H9 (cell line): ENCODE measurements at places on chromosomes 3 and 15. TPM values are rescaled to one million over a fixed set of nuclear protein-coding genes. Genes with fewer than 3 reads are reported as not detected.

Gene P2RY14
- total RNA-seq: not detected in 2 replicates

Gene MYL3
- 0.24 TPM in 2 replicates for total RNA-seq

Gene ITGA11
- total RNA-seq: 0.07 TPM in 1 of 2 replicates, not detected in the other

Gene FBXW12
- total RNA-seq: 0.59 and 0.74 TPM in 2 replicates

Gene CADM2
- total RNA-seq: 10.0 and 10.9 TPM in 2 replicates

Gene FBLN2
- 9.8 and 11.8 TPM in 2 replicates for total RNA-seq

GRCh38 chr15:70060993-70061305 lies 36.8 kb downstream of the TLE3 start:
- peaks cover 21% of the 10 kb centered on the region for H3K36me3 ChIP-seq
- H3K27ac ChIP-seq: no peak overlapping the region
- H3K4me1 ChIP-seq: no peaks in the 10 kb centered on the region
- DNase-seq: no peak

DNA sequence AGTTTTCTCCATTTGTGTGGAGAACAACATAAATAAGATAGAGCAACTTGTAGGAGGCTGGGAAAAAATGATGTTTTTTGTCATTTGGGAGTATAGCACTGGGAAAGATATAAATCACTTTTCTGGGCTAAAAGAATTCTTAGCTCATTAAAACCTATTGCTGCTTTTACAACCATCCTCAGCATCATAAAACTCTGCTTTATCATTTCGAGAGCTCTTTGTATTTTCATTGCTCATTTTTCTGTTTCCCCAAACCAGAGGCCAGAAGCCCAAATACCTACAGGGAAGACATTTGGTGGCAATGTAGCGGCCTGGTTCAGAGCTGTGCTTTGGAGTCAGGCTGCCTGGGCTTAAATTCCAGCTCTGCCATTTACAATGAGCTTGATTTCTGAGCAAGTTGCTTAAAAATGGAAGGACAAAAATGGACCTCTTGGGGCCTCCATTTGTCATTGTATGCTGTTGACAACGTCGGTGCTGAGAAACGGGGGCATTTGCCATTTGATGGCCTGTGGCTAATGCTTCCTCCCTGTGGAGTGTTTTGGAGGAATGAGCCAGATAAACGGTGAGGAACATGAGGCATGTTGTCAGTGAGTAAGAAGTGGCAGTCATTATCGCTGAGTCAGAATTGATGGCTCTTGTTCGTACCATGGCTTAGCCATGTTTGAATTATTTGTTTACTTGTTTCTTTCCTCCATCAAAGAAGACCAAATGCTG lies 260.0 kb downstream of the EBLN2 start:
- no peak overlapping the region for H3K27ac ChIP-seq
- H3K4me3 ChIP-seq: no peak overlapping the region

- peaks cover 2% of the 10 kb centered on the region; the same call in 1 of the 3 replicates for H3K36me3 ChIP-seq
- no peak for DNase-seq
- H3K4me1 ChIP-seq: peaks cover 4% of the 10 kb centered on the region; the same call in 1 of the 2 replicates
- H3K27ac ChIP-seq: no peak overlapping the region
Measured at GRCh38 chr3:10223676-10224639, 24.3 kb upstream of the TATDN2 start.

GRCh38 chr3:119911748-119912147 lies 129.8 kb downstream of the NR1I2 start:
- DNase-seq: no peak
- H3K27ac ChIP-seq: no peak overlapping the region
- H3K4me1 ChIP-seq: no peaks in the 10 kb centered on the region
- no peak overlapping the region for H3K4me3 ChIP-seq
- H3K27me3 ChIP-seq: no peaks in the 10 kb centered on the region

DNA sequence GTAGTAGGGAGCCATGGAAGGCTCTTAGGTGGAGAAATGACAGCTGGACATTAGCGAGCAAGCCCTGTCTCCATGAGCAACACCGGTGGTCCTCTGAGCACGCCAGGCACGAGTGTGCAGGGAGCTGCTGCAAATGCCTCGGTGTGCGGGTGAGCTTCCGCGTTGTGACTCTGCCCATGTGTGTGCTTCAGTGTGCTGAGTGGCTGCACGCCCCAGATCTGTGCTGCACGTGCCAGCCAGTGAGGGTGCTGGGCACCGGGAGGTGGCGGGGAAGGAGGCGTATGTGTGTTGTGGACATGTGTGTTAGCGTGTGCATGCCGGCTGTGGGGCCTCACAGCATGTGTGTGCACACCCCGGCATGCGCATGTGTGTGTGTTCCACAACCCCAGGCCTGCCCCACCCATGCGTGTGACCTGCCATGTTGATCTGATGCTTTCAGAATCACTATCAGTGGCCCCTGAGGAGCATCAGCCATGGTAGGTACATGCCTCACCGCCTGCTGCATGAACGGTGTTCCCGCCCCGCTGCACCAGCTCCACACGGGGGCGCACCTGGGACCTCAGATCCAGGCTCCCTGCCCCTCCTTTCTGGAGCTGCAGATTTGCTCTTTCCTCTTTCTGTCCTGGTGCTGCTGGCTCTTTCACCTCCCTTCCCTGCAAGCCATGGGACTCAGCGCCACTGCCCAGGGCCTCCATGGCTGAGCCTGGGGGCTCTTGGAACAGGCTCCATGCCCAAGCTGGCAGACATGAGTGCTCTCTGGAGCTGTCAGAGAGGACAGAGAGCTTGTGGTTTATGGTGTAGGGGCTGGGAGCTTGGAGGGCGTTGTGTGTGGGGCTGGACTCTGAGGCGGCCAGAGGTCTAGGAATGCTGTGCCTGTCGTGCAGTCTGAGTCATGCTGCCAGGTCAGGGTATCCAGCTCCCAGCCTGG lies 169.4 kb downstream of the TBC1D2B start:
- DNase-seq: peak; percentile 69
- no peaks in the 10 kb centered on the region for H3K4me1 ChIP-seq

DNA sequence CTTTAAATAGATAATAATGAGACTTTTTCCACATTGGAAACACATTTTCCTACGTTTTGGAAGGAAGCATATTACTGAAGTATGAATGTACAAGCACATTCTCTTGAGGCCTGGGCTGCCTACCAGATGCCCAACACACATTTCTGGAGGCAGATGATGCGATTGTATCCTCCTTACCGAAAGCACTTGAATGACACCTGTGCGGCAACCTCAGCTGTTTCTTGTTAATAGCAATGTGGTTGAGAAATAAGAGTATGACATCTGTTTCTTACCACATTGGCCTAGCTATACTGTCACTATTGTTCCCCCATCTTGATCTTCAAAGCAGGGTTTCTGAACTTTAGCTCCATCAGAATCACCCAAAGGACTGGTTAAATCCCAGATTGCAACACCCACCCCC lies 84.8 kb downstream of the ARPP21 start:
- no peak for DNase-seq
- no peak overlapping the region for H3K4me3 ChIP-seq
- H3K27me3 ChIP-seq: peaks cover 25% of the 10 kb centered on the region; the same call in 1 of the 2 replicates
- no peak overlapping the region for H3K27ac ChIP-seq
- no peaks in the 10 kb centered on the region; the same call in 1 of the 2 replicates for H3K4me1 ChIP-seq

DNA sequence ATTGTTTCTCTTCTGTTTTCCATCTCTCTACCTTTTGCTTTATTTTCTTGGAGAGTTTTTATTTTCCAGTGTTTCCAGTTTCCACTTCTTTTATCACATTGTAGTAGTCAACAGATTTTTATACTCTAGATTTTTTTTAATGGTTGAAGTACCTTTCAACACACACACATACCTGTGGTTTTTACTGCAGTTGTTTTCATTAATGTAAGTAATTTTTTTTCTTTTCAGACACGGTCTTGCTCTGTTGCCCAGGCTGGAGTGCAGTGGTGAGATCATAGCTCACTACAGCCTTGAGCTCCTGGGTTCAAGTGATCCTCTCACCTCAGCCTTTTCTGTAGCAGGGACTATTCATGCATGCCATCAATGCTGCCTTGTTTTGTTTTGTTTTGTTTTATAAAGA lies 472.5 kb upstream of the SGO1 start:
- no peaks in the 10 kb centered on the region for H3K36me3 ChIP-seq
- no peaks in the 10 kb centered on the region for H3K27me3 ChIP-seq
- no peak overlapping the region for H3K4me3 ChIP-seq
- no peak for DNase-seq
- H3K4me1 ChIP-seq: no peaks in the 10 kb centered on the region

GRCh38 chr3:46298871-46299607 lies 54.9 kb upstream of the CCR2 start:
- no peak overlapping the region for H3K4me3 ChIP-seq
- H3K36me3 ChIP-seq: no peaks in the 10 kb centered on the region
- DNase-seq: no peak
- H3K27me3 ChIP-seq: no peaks in the 10 kb centered on the region

DNA sequence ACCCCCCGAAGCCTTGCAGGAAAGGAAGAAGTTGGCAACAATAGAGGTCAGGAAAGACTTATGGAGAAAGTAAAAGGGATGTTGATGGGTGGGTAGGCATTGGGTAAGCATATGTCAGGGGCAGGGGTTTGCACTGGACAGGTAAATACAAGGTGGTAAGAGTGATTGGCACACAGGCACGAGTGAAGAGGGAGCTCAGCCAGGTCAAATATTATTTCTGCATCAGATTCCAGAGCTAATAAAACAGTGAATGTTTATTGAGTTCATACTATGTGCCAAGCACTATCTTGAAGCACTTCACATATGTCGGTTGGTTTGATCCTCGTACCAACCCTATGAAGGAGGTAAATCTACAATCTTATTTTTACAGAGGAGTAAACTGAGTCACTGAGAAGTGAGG lies 6.6 kb downstream of the CLSTN2 start:
- no peak overlapping the region for H3K4me3 ChIP-seq
- no peaks in the 10 kb centered on the region for H3K4me1 ChIP-seq
- H3K27me3 ChIP-seq: peaks cover 3% of the 10 kb centered on the region
- no peak for DNase-seq

- no peak overlapping the region for H3K4me3 ChIP-seq
- H3K27me3 ChIP-seq: no peaks in the 10 kb centered on the region
- H3K4me1 ChIP-seq: no peaks in the 10 kb centered on the region
- DNase-seq: no peak
- H3K36me3 ChIP-seq: no peaks in the 10 kb centered on the region
Measured at GRCh38 chr15:87498560-87498959, 758.0 kb downstream of the NTRK3 start.

DNA sequence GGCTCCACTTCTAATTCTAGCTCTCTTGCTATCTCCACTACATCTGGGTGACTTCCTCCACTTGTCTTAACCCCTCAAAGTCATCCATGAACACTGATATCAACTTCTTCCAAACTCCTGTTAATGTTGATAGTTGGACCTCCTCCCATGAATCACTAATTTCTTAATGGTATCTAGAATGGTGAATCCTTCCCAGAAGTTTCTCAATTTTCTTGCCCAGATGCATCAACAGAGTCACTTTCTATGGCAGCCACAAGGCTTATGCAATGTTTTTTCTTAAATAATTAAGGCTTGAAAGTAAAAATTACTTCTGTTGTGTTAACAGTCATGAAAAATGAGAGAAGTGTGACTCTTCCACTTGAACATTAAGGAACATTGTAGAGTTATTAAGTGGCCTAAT lies 164.3 kb downstream of the PCCB start:
- H3K36me3 ChIP-seq: peaks cover 19% of the 10 kb centered on the region
- no peak overlapping the region for H3K4me3 ChIP-seq
- DNase-seq: no peak
- H3K27ac ChIP-seq: no peak overlapping the region

DNA sequence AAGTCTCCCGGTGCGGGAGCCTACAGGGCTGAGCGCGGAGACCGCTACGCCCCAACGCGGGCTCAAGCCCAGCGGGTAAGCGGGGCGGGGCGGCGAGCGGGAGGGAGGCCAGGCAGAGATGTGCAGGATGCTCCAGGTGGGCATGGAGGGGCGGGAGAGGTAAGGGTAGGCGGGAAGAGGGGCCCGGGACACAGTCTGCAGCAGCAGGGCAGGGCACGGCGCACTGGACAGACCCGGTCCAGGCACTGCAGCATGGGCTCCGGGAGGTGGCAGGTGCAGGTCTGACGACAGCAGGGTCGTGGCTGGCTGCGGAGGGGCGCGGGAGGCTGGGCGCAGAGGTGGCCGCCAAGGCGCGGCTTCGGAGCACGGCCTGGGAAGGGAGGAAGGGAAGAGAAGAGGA lies 102.8 kb downstream of the GABRB3 start:
- no peak for DNase-seq
- no peaks in the 10 kb centered on the region for H3K27me3 ChIP-seq
- H3K4me1 ChIP-seq: peaks cover 11% of the 10 kb centered on the region; the same call in 1 of the 2 replicates

- H3K4me1 ChIP-seq: no peaks in the 10 kb centered on the region
- H3K27me3 ChIP-seq: no peaks in the 10 kb centered on the region
- no peaks in the 10 kb centered on the region for H3K36me3 ChIP-seq
- H3K4me3 ChIP-seq: no peak overlapping the region
Measured at GRCh38 chr3:94405258-94406035, 342.6 kb downstream of the NSUN3 start.

DNA sequence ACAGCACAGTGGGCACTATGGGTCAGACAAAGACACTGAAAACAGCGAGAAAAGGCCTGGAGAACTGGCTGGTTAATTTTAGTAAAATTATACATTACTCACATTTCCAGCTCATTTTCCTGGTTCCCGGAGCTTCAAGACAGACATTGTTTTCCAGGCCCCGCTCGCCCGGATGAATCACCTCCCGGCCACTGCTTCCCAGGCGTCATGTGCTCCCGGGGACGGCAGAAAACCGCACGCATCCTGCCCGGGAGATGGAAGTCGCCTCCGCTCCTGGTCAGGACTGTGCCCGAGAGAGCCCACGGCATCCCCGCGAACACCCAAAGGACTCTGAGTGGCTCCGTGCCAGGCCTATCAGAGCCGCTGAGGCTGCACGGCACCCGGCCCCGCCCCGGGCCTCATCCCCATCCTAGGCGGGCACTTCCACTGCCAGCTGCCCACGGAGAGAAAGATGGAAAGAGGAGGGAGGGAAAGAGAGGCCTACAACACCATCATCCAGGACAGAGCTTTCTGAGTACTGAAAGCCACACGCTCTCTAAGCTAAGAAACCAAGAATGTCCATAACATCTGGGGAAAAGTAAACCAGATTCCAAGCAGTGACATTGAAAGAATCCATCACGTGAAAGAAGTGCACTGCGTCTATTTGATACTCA lies 75.1 kb downstream of the VGLL4 start:
- H3K27ac ChIP-seq: no peak overlapping the region
- no peaks in the 10 kb centered on the region for H3K27me3 ChIP-seq
- no peak overlapping the region for H3K4me3 ChIP-seq
- H3K36me3 ChIP-seq: peaks cover 15% of the 10 kb centered on the region
- H3K4me1 ChIP-seq: no peaks in the 10 kb centered on the region

GRCh38 chr3:11643605-11644087 lies at the start of gene VGLL4:
TSS of gene VGLL4 (minus strand) at chr3:11643915. CDS start at chr3:11643518, 397 bp downstream.
- no peaks in the 10 kb centered on the region for H3K36me3 ChIP-seq
- peak within 1 kb of the TSS; percentile 37 for H3K27ac ChIP-seq

- H3K4me3 ChIP-seq: no peak overlapping the region
- no peaks in the 10 kb centered on the region for H3K4me1 ChIP-seq
- no peak for DNase-seq
Measured at GRCh38 chr15:70119911-70120508, 22.3 kb upstream of the TLE3 start.

GRCh38 chr3:127777332-127777731 lies 45.0 kb downstream of the MGLL start:
- no peak overlapping the region for H3K4me3 ChIP-seq
- H3K4me1 ChIP-seq: no peaks in the 10 kb centered on the region
- DNase-seq: no peak

GRCh38 chr3:107710851-107711250 lies 188.1 kb downstream of the BBX start:
- DNase-seq: peak; percentile 38
- no peak overlapping the region for H3K27ac ChIP-seq
- no peak overlapping the region for H3K4me3 ChIP-seq
- no peaks in the 10 kb centered on the region for H3K4me1 ChIP-seq
- H3K27me3 ChIP-seq: no peaks in the 10 kb centered on the region

- DNase-seq: no peak
- H3K4me3 ChIP-seq: no peak overlapping the region
- no peaks in the 10 kb centered on the region for H3K27me3 ChIP-seq
- peaks cover 5% of the 10 kb centered on the region; the same call in 1 of the 2 replicates for H3K4me1 ChIP-seq
- no peak overlapping the region for H3K27ac ChIP-seq
Measured at GRCh38 chr15:29143909-29144635, 125.5 kb downstream of the NSMCE3 start.
